Stimulated activated CD4-positive, alpha-beta T cell treated with anti-CD3 and anti-CD28 coated beads, Interleukin-15, amount 100 ng/mL, for 1 hour (primary cell): ENCODE measurements at places on chromosomes 1 and 21.

- DNase-seq: no peak
These were observed 20.0 kb upstream of the RD3 start for GRCh38 chr1:211511947-211512346.

DNA sequence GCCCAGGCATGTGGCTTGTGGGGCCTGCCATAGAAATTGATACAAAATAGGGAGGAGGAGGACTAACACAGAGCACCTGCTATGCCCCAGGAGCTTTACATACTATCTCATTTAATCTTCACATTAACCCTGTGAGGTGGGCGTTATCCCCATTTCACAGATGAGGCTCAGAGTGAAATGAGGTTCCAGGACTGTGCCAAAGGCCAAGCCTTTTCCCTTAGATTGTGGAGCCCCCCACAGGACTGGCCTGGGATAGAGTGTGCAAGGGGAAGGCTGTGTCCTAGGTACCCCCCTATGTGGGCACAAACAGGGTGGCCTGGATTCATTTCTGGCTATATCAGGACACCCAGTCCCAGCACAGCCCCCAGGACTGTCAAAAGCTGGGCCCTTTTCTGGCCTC lies 2.2 kb upstream of the DDOST start:
- DNase-seq: no peak

- DNase-seq: no peak
These were observed 64.2 kb downstream of the SELENOF start for GRCh38 chr1:86849756-86850155.

DNA sequence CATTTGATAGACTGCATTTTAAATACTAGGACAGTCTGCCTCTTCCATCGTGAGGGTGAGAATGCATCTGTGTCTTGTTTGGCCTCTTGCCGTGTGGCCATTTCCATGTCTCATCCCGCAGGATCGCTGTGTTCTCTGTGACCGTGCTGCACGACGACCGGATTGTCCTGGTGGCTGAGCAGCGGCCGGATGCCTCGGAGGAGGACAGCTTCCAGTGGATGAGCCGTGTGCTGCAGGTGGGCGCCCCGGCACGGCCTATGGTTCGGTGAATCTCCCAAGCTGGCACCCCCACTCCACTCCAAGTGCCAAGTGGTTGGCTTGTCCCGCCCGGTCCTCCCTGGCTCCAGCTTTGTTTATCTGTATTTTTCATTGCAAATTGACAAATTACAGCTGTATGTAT lies 55.2 kb downstream of the S100B start:
- DNase-seq: no peak

DNA sequence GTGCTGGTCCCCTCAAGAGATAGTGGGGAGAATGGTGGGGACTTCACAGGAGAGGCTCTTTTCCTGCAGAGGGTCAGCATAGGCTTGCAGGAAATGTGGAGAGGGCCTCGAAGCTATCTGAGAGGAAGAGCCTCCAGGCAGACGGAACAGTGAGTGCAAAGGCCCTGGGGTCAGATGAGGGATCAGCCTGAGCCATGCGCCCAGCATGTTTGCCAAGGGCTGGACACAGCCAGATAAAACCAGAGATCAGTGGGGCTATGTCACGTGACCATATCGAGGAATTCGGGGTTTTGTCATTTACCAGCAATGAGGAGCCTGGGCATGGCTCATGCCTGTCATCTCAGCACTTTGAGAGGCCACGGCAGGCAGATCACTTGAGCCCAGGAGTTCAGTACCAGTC lies 6.5 kb upstream of the UTS2 start:
- DNase-seq: no peak

GRCh38 chr1:47783638-47784496 lies 213.3 kb downstream of the TRABD2B start:
- DNase-seq: no peak

DNA sequence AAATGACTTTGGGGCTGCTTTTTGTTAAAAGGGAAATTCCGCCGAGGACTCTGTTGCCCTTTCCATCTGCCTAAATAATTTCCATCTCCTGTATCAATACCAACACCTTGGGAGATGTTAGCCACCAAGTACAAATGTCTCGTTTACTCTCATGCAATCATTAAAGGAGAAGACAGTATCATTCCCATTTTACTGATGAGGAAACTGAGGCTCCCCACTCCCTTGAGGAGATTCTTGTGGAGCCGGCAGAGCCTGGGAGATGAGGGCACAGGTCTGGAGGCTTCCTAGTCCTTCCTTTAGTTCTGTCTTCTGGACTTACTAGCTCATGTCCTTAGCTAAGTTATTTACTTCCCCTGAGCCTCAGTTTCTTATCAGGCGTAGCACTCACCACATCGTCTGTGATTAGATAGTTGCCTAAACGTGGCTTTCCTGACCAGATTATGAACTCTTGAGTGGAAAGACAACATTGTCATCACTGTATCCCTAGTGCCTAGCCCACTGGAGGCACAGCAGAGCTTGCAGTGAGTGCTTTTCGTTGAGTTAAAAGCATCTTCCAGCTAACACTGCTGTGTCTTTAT lies 81.6 kb downstream of the ADSS2 start:
- DNase-seq: no peak

DNA sequence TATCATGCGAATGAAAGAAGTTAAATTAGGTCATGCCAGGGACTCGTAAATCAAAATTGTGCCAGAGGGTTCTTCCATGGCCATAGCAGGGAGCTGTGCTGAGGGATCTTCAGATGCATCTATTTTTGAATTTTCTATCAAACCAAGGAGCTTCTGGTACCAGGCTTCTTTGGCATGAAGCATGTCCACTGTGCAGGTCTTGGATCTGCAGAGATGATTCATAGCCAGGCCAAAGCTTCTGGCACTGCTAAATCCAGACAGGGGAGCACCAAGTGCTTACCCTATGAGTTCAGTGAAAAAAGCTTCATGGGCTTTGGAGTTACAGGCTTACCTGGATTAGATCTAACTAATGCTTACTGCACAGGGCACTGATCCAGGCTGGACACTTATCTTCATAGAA lies 154.2 kb upstream of the DAB1 start:
- DNase-seq: no peak

DNA sequence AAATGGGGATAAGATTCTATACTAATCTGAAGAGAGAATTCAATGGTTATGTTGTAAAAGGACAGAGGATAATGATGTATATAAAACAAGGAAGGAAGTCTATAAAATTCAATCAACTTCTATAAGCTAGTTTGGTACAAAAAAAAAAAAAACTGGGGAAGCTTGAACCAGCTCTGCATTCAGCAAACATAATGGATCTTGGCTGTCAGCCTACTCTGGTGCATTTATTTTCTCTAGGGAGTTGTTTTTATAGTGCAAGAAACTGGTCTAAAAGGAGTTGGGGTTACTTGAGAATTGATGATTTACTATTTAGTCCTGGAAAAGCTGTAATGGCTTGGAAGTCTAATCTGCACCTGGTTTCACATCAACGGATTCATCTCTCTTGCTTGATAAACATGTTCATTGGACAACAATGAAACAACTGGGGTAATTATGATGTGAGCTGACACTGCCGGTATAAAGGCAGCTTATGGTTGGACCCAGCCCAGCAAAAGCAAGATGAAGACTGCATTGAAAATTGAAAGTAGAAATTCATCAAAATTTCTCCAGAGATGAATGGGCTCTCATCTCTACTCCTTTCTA lies 199.4 kb upstream of the NRIP1 start:
- DNase-seq: no peak

DNA sequence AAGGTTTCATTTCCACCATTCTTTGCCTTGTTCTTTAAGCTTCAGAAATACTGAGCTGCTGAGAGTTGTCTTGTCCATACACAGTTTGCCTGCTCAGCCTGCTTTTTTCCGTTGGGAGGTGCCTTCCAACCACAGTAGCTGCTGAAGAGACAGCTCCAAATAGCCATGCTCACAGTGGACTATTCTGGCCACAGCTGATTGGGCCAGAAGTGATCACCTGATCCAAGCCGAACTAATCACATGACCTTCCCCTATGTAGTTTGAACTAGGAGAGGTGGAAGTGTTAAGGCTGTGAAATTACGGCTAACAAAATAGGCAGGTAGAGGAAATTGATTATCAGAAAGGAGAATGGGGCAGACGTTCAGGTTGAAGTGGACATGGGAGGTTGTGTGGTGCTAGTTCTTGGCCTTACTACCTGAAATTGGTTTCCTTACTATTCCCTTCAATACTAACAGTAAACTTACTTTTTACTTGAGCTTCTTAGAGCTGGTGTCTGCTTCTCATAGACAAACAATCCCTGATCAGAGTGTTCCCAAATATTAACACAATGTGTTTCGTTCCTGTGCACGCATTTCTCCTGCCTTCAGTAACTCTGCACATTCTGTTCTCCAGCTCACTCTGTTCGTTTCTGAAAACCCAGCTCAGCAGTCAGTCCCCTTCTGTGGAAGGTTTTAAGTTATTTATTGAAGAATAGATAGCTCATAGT lies 136.1 kb downstream of the RWDD3 start:
- no peak for DNase-seq

GRCh38 chr1:118783095-118783758 lies 204.9 kb downstream of the TBX15 start:
- no peak for DNase-seq

GRCh38 chr1:27090911-27091310 lies 64.0 kb downstream of the SLC9A1 start:
- DNase-seq: no peak

DNA sequence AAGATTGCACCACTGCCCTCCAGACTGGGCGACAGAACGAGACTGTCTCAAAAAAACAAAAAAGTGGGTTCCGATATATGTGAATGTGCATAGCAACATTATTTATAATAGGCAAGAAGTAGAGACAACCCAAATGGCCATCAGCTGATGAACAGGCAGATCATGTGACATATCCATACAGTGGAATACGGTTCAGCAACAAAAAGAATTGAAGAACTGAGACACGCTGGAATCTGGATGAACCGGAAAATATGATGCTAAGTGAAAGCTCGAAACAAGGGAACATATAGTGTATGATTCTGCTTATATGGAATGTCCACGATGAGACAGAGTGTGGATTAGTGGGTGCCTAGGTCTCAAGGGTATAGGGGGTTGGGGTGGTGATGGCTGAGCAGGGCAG lies 28.5 kb upstream of the MORC3 start:
- DNase-seq: no peak
